ENCODE measurements at places on chromosomes 4 and X. TPM values are rescaled to one million over a fixed set of nuclear protein-coding genes. Genes with fewer than 3 reads are reported as not detected.

SPON2 gene
- total RNA-seq = 39.3 TPM

GRCh38 chrX:43551590-43551989, 104.5 kb upstream of the MAOA start:
- DNase-seq = no peak

- DNase-seq = no peak
Observed at GRCh38 chr4:10582951-10583350, 101.6 kb downstream of the CLNK start.

GRCh38 chrX:119573222-119573621, 1.1 kb upstream of the UBE2A start:
- no peak for DNase-seq

GRCh38 chrX:67094061-67094460, 449.8 kb upstream of the AR start:
- DNase-seq = no peak

DNA sequence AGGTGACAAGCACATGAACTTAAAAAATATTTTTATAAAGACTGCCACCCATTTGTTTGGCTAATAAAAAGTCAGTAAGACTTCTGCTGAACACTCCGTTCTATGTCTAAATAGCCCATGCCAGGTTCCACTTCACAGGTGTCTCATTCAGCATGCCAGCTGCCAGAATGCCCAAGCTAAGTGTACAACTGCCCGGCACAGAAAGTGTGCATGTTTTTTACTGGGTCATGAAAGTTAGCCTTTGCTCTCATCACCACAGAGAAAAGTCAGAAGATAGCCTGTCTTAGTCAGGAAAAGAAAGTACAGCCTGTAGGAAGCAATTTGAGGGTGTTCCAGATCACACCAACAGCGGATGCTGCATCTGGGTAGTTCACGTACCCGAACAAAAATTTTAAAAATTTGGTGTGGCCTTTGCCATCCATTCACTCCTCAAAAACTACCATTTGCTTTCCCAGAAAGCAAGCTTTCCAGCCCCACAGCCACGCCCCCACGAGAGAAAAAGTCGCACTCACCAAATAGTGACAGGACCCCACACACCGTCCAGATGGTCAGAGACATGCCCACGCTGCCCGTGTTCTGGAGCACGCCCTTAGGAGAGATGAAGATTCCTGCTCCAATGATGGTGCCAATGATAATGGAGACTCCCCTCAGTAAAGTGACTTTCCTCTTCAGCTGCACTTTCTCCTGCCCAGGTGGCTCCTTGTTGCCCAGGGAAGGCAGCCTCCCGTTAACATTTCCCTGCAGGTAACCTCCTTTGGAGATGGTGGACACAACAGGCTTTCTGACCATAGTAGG, 671 bp downstream of the SLC7A11 start:
- DNase-seq = no peak

SHISA3 gene
- 47.9 TPM for total RNA-seq

PCDH18 gene
- total RNA-seq = 52.5 TPM

GRCh38 chr4:81118086-81118485, 87.6 kb downstream of the BMP3 start:
- no peak for DNase-seq

DNA sequence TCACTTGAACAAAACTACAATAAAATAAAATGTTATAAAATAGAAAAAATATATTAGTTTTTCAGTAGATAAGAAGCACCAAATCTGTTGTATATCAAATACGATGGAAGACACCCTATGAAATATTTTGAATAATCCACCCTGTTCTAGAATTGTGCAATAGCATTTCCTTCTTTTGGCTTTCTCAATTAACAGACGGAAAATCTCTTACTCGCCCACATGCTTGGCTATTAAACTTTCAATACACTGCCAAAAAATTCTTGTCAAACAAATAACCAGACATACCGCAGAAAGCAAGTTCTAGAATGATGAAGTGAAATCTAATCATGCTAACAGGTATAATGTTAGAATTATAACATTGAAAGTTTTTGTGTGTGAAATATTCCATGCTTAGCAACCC, 671.6 kb upstream of the SLIT2 start:
- DNase-seq = no peak

- DNase-seq = no peak
Observed at GRCh38 chr4:109730619-109731545, 1.0 kb upstream of the PLA2G12A start.

- DNase-seq = no peak
Observed at GRCh38 chrX:37993837-37994619, 12.3 kb upstream of the SYTL5 start.

RIPPLY1 gene
- not detected for total RNA-seq

All from tibial nerve (tissue), 4 donors.